Cardiac septum (tissue), 1 donor: ENCODE measurements at places on chromosomes 16 and 17.

DNA sequence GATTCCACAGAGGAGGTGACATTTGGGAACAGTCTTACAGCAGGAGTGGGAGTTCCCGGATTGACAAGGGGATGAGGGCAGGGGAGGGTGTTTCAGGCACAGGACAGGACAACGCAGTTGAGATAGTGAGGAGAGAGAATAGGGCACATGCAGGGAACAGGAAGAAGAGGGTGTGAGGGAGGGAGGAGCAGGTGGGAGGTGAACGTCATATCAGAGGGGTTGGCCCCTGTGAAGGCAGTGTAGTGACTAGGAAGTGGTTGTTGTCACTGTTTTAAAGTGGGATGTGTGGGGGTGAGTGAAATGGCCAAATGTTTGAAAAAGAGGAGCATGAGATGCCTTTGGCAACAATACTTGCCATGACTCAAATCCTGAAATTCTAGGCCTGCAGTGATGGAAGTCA lies 12.2 kb downstream of the PRKCB start:
- DNase-seq: no peak

- DNase-seq: no peak
These were observed 44.8 kb upstream of the CDRT4 start for GRCh38 chr17:15512071-15512709.

- no peak for DNase-seq
These were observed 758.8 kb downstream of the CDH11 start for GRCh38 chr16:64363039-64363438.

DNA sequence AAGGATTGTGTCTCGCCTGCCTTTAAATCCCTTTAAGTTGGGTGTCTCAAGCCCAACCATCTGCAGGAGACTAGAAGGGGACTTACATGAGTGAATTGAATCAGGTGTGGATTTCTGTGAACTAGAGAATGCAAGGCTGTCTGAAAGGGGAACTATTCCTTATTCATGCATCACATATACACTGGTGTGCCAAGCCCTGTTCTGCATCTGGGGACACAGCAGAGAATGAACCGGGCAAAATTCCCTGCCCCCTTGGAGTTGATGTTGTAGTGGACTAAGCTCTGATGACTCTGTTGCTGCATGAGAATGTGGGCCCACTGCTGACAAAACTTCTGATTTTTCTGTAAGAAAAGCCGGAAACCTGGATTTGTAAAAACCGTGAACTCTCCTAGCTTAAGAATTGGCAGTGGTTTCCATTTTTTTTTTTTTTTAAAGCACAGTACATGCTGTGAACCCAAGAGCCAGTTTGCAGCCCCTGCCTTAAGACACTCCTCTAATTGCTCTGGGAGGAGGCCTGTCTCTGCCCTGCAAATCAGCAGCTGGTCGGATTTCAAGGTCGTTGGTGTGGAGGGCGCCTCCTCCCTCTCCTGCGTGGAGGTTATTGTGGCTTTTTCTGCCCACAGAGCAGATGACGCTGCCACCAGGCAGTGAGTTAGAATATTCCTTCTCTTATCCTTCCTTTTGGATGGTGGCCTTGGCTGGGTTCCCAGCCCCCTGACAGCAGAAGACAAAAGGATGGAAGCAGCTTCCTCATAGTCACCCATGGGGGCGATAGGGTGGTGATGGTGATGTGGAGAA lies 131.0 kb downstream of the PRKCB start:
- DNase-seq: no peak
